ENCODE measurements at places on chromosomes 12 and 14.
A peak's percentile ranks its signal among the peaks of the same experiment; 100 is the strongest.

- no peak for DNase-seq
Observed at GRCh38 chr14:85273099-85273677, 256.8 kb upstream of the FLRT2 start.

GRCh38 chr12:49648712-49649003 is 25.3 kb downstream of the PRPF40B start:
- no peak for DNase-seq

GRCh38 chr12:47817272-47818006 is 2.3 kb downstream of the HDAC7 start:
- no peak for DNase-seq

GRCh38 chr14:89544636-89545301 is 127.7 kb upstream of the FOXN3 start:
- DNase-seq, result no peak

DNA sequence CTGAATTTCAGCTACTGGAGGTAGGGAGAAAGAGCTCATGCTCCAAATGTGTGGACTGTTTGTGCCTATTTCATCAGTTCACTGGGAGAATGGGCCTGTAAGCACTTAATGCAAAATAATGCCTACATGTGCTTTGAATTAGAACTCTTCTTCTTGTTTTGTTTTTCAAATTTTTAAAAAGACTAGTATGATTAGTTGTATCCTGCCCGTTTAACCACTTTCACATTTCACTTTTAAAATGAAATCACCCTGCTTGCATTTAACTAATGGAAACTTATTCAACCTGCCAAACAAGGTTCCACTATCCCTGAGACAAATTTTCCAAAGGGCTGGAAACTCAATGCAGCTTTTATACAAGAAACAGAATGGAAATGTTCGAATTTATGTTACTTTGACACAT is 79.7 kb downstream of the SAMD4A start:
- no peak for DNase-seq

- DNase-seq, result no peak
Observed at GRCh38 chr12:84756961-84757360, 155.6 kb downstream of the SLC6A15 start.

DNA sequence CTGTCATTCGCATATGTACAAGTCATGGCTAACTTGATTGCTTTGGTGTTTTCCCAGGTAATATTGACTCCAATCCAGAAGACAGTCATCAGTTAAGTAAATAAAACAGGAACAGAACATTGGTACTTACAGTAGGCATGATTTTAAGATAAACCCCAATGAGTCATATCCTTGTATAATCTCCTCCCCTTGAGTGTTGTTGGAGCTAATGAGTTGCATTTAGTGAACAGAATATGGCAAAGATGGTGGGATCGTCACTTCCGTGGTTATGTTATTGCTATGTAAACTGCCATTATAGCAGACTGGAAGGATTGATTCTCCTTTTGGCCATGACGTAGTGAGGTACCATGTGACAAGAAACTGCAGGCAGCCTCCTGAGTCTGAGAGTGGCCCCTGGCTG is 102.2 kb downstream of the TMX1 start:
- DNase-seq, result peak; percentile 21

DNA sequence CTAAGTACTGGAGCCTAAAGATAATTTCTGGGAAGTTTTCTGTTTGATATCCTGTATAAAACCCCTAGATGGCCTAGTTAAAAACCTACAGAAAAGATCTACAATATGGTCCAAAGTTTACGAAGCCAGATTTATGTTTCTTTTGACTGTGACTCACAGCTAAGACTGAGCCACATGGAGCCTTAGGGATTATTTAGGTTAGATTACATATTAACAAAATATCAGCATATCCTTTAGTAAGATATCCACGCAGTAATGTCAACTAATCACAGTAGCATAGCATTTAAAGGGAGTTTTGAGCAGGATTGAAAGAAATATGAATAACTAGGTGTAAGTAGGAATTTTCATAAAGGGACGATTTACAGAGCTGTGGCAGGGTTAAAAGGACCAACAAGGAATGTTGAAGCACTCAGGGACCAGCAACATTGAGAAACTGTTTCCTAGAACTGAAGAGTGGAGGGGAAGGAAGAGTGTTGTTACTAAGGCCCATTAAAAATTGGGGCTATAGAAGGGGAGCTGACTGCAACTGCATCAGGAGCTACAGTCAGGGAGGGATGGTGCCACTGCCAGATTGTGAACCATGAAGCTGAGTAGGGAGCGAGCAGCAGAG is 155.5 kb downstream of the DACT1 start:
- DNase-seq, result no peak

- DNase-seq, result peak; percentile 61
Observed at GRCh38 chr14:74620497-74620921, 8.5 kb upstream of the LTBP2 start.

- no peak for DNase-seq
Observed at GRCh38 chr12:119828300-119828699, 48.8 kb downstream of the CIT start.

DNA sequence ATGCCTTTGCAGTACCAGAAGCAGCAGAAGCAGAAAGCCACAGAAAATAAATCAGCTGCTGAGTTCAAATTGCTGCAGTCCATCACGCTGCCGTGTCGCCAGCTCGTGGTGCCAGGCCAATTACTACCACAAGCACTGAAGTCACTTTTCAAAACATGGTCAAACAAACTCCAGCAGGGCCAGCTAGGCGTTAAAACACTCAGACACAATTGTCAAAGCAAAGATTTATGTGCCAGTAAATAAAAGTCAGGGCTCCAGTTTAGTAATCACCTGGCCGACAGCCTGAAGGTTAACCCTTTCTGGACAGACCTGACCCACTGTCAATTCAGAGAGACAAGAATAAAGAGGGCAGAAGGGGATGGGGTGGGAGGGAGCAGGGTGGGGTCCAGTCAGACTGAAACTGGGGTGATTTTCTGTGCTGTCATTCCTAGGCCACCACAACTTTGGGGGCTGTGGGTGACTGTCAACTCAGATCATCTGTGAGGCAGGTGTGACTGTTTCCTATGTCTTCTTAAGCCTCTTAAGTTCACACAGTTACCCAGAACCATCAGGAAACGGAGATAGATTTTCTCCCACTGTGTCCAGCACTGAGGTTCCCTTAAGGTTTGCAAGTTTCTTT is 109.8 kb upstream of the FUT8 start:
- DNase-seq, result no peak

DNA sequence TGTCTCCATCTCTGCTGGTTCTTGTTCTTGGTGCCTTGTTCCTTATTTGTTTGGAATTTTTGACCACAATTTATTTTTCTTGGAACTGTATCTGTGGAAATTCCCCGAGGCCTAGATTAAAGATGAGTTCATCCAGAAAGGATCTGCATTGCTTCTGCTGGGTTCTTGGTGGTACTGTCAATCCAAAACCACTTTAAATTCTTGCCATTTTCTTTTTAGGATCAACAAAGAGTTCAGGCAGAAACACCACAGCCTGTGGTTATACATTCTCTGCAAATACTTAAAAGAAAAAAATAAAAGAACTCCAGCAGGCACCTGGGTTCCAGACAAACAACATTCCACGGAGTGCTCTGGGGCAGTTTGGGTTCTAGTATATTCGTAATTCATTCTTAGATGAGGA is 6.0 kb upstream of the VAMP1 start:
- DNase-seq, result no peak

Data from H54 (cell line).